Activated naive CD8-positive, alpha-beta T cell treated with anti-CD3 and anti-CD28 coated beads, Interleukin-2, amount 10 ng/mL, durations not matched to agents 7 days and 5 days (primary cell): ENCODE measurements at places on chromosomes 4 and X.

GRCh38 chrX:132046533-132046932 lies 23.4 kb downstream of the STK26 start:
- DNase-seq = no peak

DNA sequence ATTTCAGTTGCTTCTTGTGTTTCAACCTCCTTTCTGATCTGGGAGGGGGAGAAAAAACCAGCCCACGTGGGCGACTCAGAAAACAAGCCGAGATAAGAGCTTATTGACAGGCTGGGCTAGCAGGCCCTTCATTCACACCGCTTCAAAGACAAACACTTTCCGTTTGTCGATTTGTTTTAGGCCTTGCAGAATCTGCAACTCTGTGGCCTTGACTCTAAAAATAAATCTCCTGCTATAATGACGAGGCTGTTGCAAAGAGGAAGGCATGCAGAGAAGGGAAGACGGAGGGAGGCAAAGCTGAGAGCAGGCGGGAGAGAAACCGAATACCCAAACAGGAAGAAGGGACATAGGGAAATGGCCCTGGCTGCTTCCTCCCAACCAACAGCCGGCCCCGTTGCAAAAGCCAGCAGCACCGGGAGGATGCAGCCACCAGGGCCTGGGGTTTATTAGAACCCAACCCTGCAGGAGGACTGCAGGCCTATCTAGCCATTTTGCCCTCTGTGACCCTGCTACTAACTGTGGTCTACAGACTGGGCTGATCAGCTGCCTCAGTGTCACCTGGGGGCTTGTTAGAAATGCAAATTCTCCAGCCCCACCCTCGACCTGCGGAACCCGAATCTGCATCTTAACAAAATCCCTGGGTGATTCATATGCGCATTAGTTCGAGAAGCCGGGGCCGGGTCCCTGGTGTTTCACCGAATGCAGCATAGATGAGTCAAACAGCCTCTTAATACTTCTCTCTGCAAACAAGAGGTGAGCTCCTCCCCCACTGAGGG lies 325.5 kb downstream of the BCOR start:
- DNase-seq = peak; percentile 41

DNA sequence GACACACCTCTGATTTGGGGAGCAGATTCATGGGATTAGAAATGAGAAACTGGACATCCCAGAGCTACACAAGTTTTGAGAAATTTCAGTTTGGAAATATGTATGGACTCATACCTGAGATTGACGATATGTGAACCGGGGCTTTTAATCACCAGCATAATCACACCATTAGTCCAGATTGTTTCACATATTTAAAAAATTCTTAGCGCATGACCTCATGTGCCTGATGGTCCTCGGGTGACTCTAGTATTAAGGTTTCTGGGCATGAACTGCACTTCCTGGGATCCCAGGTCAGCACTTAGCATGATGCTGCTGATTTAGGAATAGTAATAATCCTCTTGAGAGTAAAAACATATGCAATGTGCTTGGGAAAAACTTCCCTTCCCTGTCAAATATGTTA lies 91.9 kb upstream of the BCOR start:
- DNase-seq = no peak

- DNase-seq = peak; percentile 29
These were observed 54.5 kb downstream of the RHOH start for GRCh38 chr4:40251366-40251765.

DNA sequence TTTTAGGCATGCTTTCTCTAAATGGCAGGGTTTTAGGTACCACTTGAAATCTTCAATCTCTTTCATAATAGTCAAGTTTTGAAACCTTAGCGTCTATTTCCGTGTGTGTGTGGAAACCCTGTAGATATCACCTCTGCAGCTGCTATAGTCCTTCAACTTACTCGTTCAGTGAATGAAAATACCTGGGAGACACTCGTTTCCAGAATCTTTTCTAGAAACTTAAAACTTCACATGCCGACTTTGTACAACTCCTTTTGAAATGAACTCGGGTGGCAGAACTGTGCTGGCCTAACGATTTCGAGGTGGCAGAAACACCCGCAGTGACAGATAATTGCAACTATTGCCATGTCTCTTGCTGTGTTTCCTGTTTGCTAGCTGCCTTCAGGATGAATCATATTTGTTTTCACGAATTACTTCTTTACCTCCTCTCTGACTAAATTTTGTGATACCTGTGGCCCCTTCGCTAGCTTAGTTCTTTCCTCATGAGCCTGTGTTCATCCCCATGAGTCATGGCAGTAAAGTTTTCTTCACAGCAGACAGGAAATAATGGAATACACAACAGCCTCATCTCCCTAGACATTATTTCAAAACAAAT lies 104.7 kb upstream of the SMIM10 start:
- no peak for DNase-seq

GRCh38 chrX:79452881-79453280 lies 85.7 kb upstream of the ITM2A start:
- DNase-seq = no peak

DNA sequence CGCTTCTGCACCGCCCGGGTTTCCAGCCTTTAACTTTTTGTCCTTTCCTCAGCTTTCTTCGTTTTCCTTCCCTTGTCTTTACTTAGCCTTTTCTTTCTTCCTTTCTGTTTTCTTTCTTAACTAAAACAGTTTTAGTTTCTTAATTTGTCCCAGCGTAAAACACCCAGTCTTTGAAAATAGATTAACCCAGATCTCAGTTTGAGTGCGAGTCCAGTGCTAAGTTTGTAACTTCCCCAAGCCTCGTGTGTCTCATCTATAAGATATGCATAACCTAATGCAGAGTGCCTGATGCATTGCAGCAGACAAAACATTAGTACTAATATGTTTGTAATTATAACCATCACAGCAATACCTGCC lies 460 bp upstream of the GEMIN8 start:
- no peak for DNase-seq
